Activated CD4-positive, alpha-beta T cell treated with anti-CD3 and anti-CD28 coated beads, Interleukin-2, amount 10 ng/mL, durations not matched to agents 24 days and 14 days (primary cell): ENCODE measurements at places on chromosomes 1 and 21. TPM values are rescaled to one million over a fixed set of nuclear protein-coding genes. Genes with fewer than 3 reads are reported as not detected.

DNA sequence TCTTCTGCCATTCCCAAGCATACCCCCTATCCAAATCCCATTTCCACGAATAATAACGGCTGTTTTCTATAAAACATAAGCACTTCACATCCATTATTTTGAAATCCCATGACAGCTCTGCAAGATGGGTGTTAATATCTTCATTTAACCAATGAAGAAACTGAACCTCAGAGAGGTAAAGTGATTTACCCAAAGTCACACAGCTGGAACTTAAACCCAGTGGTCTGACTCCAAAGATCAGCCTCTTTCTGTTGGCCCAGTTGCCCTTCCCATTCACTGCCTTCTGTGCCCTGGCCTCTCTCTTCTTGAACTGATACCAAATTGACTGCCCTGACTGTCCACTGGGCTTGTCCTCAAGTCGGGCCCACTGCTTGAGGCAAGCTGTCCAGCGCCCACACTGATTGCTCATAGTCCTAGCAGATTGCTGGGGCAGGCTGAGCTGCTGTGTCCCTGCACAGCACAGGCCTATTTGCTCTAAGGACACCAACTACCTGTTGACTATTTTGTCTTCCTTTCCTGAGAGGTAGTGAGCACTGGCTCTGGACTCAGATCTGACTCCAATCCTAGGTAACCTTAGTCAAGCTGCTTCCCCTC, 19.3 kb downstream of the TAL1 start:
- DNase-seq, result no peak

DNA sequence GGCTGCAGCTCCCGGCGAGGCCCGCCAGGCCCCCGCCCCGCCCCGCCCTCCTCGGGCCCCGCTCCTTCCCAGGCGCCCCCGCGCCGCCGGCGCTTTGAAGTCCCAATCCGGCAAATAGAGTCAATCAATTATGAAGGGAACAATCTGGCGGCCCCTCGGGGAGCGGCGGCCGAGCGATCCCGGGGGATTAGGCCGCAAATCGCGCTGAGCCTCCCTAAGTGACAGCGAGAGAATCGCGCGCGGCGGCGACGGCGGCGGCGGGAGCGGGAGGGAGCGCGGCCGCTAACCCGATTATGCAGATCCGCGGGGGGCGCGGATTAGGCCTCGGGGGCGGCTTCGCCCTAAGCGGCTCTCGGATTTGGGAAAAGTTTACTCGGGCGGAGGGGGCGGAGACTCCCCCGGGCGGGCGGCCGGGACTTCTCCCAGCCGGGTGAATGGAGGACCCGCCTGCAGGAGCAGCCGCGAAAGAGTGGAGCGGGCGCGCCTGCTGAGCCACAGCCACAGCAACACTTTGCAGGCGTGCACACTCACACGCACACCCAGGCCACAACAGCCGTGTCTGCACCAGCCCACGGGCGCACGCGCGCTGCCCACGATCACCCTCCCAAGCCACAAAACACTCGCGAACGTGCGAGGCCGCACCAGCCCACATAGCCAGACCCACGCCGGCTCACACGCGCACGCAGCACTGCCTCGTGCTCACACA, 23.0 kb upstream of the DMBX1 start:
- DNase-seq, result peak; percentile 69

LAD1 gene
- not detected in 2 replicates for total RNA-seq

HEYL gene
- total RNA-seq, result not detected in 2 replicates
